CD4-positive, alpha-beta T cell treated with Interleukin-2 at 100 ng/mL for 4 hours (primary cell): ENCODE measurements at places on chromosomes 3 and 15.

GRCh38 chr15:85440451-85440850 lies 60.0 kb downstream of the AKAP13 start:
- no peak for DNase-seq

GRCh38 chr15:41853831-41854230 lies 15.2 kb downstream of the PLA2G4B start:
- DNase-seq, result no peak

DNA sequence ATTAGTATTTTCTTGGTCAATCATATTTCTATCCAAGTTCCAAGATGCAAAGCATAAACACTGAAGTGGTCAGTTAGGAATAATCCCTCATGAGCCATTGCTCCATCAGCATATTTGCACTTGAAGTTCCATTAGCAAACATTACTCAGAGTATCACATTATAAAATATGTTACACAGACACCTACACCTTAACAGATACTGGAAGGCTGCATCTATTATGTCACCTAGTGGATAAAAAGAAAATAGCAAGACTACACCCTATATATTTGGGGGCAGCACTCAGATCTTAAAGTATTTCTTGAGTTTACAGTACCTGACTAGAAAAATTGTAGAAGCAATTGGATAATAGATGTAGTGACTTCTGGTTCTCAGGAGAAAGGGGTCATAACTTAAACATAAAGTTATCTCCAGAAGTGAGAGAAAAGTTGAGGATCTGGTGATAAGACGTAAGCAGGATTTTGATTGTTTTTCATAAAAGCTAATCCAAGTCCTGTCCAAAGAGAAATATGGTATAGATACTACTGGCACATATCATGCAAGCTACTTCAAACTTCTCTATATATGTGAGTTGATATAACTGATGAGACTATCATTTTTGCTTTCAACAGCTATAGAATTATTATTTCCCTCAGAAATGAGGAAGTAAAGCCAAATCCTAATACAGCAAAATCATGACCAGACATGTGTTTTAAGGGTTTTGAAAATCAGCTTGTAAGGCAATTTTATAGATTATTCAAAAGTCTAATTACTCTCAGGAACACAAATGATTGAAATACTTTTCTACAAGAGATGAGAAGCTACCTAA lies 422.2 kb downstream of the GBE1 start:
- no peak for DNase-seq

DNA sequence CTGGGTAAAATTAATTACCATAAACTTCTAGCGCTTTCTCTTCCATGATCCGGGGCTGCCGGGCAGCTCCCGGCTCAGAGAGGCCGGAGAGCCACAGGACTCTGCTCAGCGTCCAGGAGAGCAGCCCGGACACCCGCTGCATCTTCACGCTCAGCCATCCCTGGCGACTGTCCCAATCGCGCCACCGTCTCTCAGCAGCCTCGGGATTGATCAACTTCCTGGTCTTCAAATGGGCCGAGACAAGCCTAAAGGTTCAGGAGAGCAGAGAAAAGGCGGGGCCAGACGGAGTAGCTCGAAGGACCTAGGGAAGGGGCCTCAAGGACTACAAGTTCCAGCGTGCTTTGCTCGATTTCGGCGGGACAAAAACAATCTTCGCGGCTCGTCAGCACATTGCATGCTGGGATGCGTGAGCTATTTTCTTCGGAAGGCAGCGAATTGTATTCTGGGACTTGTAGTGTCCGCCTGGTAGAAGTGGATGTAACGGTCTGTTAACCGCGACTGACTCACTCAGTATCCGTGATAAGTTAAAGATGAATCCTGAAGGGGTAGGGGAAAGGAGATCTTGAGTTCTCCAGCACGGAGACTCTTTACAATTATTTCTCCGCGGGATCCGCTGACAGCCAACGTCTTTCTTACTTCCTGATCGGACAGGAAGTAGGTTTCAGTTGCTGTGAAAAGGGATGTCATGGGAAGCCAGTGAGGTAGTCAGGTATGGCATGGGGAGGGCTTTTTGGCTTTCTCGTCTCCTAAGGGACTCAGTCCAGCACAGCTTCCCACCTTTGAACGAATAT lies at the start of gene CIAO2A:
Gene CIAO2A, minus strand, starts transcription at position 212 of the 791 bp plus-strand sequence. Its CDS starts 70 bp downstream, at position 142.
- peak; percentile 96 for DNase-seq

DNA sequence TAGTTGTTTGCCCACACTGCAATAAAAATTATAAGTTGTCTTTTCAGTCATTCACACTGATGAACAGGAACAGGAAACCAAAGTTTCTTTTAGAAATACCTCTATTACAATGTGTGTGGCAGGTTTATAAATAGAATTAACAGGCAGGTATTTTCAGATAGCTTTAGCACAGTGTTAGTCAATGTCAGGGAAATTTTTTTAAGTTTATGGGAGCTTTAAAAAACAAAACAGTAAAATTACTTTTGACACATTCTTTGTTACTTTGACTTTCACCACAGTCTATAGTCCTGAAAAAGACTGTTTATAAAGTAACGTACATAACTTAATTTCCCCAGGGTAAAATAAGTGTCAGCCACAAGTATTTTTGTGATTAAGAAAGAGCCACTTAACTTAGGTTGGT lies 38.1 kb downstream of the SERPINI1 start:
- no peak for DNase-seq

DNA sequence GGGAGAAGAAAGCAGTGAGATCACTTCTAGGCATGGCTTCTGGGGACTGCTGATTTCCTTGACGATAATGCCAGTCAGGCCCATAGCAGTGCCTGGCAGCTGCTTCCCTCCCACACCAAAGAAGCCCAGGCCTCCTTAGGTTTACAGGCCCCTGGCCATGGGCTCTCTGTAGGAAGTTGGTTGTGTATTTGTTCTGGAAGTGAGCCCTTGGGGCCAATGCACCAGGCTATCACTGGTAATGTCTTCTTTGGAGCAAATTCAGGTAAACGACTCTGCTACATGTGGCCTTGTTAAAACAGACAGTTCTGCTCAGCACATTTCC lies 89.3 kb downstream of the CCNL1 start:
- DNase-seq, result no peak

- DNase-seq, result no peak
Measured at GRCh38 chr3:171358181-171358880, 101.9 kb downstream of the TNIK start.

- DNase-seq, result peak; percentile 46
Measured at GRCh38 chr3:43071313-43071893, 34.5 kb downstream of the POMGNT2 start.

DNA sequence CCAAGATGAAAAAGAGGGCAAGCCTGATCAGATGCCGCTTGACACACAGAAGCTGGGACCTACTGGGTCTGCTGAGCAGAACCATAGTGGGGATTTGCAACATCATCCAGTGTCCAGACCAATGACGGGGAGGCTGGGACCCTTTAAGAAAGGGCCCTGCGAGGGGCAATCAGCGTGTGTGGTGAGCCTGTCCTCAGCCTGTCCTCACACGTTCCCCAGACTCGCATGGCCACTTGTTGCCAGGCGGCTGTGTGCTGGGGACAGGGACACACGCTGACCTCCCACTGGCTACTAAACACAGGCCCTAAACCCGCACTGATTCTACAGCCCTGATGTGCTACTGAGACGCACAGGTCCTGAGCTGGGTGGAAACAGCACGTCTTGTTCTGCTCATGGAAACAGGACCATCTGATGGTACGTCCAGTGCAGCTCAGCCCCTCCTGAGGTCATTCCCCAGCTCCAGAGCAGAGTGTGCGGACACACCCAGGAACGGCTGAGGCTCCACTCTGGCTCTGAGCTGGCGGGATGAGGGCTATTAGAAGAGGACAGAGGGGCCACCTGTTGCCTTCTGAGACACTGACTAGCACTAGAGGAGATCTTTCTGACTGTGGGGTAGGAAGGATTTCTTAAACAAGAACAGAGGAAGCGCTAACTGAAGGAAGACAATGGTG lies 24.4 kb downstream of the PCSK6 start:
- DNase-seq, result no peak

- DNase-seq, result no peak
Measured at GRCh38 chr3:104849070-104849469, 517.6 kb upstream of the ALCAM start.

GRCh38 chr15:45634432-45635190 lies at the start of gene SQOR:
Gene SQOR, plus strand, starts transcription at chr15:45635029. Its CDS starts 23,895 bp downstream, at chr15:45658924.
- DNase-seq, result peak; percentile 68

- no peak for DNase-seq
Measured at GRCh38 chr3:83039422-83039821, 1278.0 kb upstream of the GBE1 start.

- no peak for DNase-seq
Measured at GRCh38 chr3:147654827-147655226, 245.7 kb downstream of the ZIC1 start.
